Activated naive CD8-positive, alpha-beta T cell treated with anti-CD3 and anti-CD28 coated beads, Interleukin-2, amount 50 U/mL, for 24 hours (primary cell): ENCODE measurements at places on chromosomes 2 and 18.

DNA sequence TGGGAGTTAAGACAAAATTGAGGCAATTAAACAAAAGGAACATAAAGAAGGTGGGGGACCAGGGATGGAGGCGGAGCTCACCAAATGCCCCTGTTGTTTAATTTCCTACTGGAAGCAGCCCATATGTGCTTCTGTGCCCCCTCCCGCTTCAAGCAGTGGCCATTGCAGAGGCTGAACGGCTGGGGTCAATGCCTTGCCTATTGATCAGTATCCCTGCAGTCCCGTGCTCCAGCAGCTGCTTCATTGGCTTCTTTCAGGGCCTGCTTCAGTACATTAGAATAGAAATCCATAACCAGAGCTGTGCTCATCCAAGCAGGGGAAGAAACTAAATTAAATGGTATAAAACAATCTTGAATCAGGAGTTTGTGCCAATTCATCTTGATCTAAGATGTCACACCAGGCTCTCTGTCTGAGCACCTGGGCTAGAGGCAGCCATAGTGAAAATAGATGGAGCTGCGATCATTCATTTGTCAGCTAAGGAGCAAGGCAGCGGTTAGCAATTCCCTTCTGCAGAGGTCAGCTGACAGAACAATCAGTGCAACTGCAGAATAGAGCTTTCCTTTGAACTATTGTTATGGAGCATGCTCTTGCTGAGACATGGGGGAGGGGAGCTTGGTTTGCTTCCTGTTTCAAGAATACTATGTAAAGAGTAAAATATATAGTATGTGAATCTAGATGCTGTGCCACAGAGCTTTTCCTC is 222.4 kb downstream of the WDR7 start:
- DNase-seq = no peak

GRCh38 chr2:44943693-44944101 is 2.2 kb downstream of the SIX3 start:
- DNase-seq = no peak

GRCh38 chr2:33984131-33984530 is 385.0 kb upstream of the FAM98A start:
- DNase-seq = no peak

DNA sequence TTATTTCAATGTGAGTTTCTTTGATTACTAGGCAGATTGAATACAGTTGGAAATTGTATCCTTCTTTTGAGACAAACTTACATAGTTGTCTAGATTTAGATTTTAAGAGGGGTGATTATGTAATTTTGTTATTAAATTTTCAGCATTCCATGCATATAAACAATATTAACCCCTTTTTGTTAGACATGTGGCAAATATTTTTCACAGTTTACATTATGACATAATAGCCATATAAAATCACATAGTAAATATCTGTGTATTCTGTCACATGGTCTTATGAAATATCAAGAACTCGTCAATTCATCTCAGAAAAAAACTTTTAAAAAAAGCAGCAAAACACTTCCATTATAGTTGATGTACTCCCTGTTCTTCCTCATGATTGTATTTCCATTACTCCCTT is 243.8 kb downstream of the CYP26B1 start:
- no peak for DNase-seq
